Kidney tubule cell (primary cell): ENCODE measurements at places on chromosomes 13 and 19.
A peak's percentile ranks its signal among the peaks of the same experiment; 100 is the strongest.

DNA sequence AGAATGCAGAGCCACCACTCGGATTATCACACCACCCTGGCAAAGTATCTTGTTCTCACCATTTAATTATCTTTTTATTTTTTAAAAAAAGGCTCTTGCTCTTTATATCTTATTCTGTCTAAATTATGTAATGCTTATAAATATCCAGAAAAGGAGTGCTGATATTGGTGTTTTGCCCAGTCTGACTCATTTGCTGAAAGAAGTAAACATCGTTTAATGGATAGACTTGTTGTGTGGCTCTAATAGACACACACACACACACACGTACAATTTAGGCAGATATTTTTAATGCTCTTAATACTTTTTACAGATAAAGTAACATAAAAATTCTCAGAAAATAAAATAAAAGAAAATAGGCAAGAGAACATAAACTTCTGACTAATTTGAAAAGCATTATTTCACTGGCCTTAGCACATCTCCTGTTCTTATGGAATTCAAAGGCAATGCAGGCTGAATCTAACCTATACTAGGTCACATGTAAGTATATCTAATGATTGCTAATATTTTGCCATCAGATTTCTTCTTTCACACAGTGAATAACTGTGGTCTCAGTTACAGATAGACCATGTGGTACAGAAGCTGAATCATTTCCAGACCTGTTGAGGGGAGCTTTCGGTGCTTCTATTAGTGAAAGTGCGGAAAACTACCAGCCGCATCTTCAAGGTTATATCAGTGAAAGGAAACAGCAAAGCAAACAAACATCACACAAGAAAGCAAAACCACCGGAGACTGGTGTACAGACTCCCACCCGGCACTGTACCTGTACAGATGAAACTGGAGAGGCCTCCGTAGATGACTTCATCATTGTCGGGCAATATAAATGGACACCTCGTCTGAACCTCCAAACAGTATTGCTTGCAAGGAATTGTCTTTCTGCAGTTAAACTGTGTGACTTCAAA is 642.1 kb upstream of the ARGLU1 start:
- no peak for DNase-seq

DNA sequence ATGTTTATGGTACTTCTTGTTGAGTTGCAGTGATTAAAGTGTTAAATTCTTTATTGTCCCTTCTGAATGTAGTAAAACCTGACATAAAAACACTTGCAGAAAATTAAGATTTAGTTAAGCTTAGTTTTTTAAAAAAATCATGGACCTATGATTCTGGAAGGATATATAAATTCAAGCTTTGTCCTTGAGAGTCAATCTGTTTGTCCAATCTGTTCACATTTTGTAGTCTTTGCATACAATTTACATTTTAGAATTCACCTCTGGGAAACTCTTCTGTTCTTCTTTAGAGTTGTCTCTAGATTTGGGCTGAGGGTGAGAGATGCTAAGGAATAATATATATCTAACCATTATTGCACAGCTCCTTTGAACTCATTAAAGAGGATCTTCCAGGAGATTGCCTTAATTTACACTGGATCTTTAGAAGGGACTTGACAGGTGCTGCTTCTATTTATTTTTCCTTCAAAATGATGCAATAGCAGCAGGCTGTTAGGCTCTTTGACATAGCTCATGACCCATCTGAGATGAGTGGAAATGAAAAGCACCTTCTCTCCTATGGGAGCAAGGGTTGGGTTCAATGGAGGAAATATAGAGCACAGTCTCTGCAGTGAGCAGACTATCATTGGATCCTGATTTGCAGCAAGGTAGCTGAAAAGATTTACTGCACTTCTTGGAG is 433.9 kb downstream of the GPC6 start:
- DNase-seq = no peak

DNA sequence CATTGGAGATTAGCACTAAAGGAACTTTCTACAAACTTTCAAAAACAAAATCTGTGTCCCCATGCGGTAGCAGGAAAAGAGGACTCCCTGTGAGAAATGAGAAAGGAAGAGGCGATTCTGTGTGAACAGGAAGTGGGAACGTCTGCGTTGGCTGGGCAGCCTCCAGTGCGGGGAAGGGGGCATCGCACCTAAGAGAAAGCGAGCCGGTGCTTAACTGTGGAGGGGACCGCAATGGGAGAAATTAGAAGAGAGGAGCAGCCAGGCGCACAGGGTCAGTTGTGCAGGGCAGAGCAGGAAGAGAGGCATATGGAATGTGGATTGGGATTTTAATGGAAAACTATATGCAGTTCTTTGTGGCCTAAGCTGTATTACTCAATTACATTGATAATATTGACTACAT is 77.4 kb upstream of the DOCK9 start:
- DNase-seq = no peak

GRCh38 chr19:3269916-3270671 is 45.6 kb downstream of the CELF5 start:
- DNase-seq = no peak

DNA sequence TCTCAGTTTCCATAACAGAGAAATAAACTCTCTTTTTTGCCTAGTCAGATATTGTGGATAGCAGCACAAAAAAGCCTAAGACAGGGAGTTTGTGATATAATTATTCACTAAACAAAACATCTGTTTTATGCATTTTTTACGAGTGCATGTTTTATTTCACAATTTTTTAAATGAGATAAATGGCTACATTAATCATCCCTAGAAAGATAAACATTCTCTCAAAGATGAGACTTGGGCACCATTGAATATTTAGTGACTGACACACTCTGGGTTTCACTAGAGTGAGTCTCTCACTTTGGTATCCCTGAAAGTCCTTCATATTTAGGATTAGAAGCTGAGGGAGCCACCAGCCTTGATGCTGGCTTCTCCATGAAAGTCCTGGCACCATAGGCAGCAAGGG is 74.3 kb upstream of the LRCH1 start:
- DNase-seq = no peak

- peak; percentile 69 for DNase-seq
Measured at GRCh38 chr13:113758651-113759524, at the start of gene TMEM255B. Gene TMEM255B (plus strand): TSS chr13:113759226. CDS start chr13:113759270, 44 bp downstream.

DNA sequence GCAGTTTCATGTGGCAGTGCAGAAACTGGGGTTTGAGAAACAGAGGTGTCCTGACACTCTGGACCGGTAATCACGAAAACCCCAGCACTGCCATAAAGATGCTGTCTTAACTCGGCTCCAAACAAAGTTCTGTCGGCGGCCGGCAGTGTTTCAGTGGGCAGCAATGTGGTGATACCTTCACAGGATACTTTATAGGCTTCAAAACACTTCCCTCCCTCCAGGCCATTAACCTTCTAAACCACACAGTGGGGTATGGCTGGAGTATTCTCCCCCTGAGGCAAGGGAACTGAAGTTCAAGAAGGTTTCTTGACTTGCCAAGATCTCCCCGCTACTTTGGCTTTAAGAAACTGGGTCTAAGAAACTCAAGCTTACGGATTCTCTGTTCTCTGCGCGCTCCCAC is 1.1 kb downstream of the RUBCNL start:
- DNase-seq = no peak

DNA sequence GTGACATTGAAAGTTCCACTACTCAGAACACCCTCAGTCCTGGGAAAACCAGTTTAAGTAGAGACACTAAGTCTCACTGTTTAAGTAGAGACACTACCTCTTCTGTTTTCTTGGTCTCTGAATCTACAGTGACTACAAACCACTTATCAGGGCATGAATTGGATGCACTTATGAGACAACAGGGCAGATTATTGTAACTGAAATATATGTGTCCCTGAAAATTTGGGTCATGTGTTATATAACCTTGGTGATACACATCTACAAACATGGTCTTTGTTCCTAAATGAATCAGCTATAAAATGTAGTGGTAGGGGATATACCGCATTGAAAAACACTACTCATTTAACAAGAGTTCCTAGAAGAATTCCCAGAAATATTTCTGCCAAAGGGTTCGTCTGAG is 55.7 kb downstream of the SERP2 start:
- no peak for DNase-seq

- peak; percentile 41 for DNase-seq
Measured at GRCh38 chr13:59734393-59734792, 429.3 kb downstream of the DIAPH3 start.

DNA sequence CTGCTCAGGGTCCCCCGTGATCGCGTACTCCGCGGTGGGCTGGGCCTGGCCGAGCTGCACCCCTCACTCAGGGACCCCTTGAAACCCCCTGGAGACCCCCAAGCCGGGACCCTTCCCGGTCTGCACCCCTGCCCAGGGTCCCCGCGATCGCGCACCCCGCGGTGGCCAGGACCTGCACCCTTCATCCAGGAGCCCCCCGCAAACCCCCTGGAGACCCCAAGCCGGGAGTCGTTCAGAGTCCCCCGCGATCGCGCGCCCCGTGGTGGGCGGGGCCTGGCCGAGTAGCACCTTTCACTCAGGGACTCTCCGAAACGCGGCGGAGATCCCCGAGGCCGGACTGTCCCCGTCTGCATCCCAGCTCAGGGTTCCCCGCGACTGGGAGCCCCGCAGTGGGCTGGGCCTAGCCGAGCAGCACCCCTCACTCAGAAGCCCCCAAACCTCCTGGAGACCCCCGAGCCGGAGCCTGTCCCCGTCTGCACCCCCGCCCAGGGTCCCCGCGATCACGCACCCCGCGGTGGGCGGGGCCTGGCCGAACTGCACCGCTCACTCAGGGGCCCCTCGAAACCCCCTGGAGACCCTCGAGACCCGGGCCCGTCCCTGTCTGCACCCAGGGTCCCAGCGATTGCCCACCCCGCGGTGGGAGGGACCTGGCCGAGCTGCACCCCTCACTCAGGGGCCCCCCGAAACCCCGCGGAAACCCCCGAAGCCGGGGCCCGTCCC is 748 bp downstream of the LMNB2 start:
- no peak for DNase-seq

DNA sequence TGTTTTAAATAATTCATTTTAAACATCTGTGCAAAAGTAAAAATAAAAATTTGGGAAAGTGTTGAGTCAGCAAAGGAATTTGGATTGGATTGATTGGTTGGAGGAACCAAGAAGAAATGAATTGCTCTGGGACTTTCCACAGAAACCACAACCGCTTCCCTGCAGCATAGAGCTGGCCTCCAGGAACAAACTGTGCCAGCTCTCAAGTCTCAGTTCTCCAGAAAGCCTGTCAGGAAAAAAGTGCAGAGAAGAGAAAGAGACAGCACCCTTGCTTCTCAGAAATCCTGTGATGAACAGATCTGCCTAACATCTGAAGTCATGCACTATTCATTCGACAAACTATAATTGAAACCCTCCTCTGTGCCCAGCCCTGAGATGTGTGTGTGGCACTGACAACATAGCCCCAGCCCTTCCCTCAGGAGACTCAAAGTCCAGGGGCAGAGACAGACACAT is 14.8 kb downstream of the LYPD3 start:
- DNase-seq = peak; percentile 69
